ENCODE measurements at places on chromosomes 12 and 14.

GRCh38 chr14:100910888-100911664 is 7.6 kb upstream of the RTL1 start:
- no peak overlapping the region for H3K4me3 ChIP-seq
- no peaks in the 10 kb centered on the region for H3K27me3 ChIP-seq
- no peak overlapping the region for H3K27ac ChIP-seq
- H3K4me1 ChIP-seq = no peaks in the 10 kb centered on the region
- no peaks in the 10 kb centered on the region for H3K36me3 ChIP-seq

GRCh38 chr12:87157791-87158190 is 871.4 kb downstream of the C12orf50 start:
- no peaks in the 10 kb centered on the region for H3K27me3 ChIP-seq
- no peaks in the 10 kb centered on the region for H3K4me1 ChIP-seq
- H3K36me3 ChIP-seq = no peaks in the 10 kb centered on the region
- DNase-seq = no peak

DNA sequence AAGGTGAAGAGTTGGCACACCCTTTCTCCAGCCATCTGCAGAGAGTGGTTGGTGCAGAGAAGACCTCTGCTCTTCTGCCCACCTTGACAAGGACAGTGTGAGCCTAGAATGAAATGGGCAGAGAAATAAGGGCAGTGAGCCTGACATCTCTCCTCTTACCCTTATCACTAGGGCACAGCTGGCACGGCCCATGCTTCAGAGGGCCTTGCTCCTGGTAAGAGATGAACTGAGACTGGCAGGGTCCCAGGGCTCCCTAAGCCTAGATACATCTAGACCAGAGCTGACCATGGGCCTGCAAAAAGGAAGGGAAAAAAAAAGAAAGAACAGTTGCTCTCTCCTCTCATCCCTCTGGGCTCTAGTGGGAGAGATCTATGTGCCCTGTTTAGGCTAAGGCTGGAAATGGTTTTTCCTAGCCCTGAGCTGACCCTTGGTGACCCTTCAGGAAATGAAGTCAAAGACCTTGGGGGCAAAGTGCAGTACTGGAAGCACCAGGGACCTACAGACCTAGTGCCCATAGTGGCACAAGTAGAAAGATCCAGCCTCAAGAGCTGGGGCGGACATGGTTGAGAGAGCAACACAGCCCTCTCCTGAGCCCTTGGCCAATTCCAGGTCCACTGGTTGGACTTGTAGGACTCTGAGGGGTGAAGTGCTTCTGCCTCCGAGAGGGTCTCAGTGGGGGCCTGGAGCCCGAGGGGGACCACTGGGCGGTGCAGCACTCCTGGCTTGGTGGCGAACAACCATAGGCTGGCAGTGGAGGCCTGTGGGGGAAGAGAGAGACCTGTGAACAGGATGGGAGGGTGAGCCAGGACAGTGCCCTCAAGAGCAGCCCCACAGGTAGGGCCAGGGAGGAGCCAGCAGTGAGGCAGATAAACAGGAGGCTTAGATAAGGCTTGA is 22.0 kb downstream of the PRPF40B start:
- H3K27me3 ChIP-seq = no peaks in the 10 kb centered on the region
- peaks cover 49% of the 10 kb centered on the region for H3K4me1 ChIP-seq
- peak overlapping the region; percentile 72 for H3K27ac ChIP-seq

DNA sequence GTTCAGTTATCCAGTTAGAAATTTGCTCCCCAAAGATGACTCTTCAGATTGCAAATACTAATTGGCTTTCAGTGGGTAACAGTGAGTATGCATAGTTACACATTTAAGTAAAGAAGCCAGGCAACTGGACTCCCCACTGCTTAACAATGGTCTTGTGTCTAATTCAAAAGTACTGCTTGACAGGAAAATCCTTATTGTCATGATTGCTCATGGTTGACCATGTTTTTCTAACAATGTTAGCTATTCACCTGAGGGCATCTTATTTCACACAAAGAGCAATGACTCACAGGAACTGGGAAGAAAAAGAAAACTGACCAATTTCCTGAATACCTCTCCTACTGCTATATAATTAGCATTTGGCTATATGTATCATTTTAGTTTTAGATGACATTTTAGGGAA is 33.7 kb upstream of the ALG10B start:
- no peaks in the 10 kb centered on the region for H3K4me1 ChIP-seq
- no peak for DNase-seq
- no peak overlapping the region for H3K4me3 ChIP-seq

Measured in left lung (tissue), 14 donors.